ENCODE measurements at places on chromosomes 16 and 17. TPM values are rescaled to one million over a fixed set of nuclear protein-coding genes. Genes with fewer than 3 reads are reported as not detected.

EVI2A gene
- total RNA-seq: 30.4 TPM

PARN gene
- 55.6 TPM for total RNA-seq

DUS1L gene
- 232 TPM for total RNA-seq

ACSF2 gene
- total RNA-seq: 16.5 TPM

SMTNL2 gene
- total RNA-seq: not detected

UMOD gene
- total RNA-seq: not detected

HOXB4 gene
- total RNA-seq: 3.6 TPM

EPOP gene
- 54.9 TPM for total RNA-seq

PIK3R6 gene
- total RNA-seq: 4.5 TPM

KRT28 gene
- not detected for total RNA-seq

KRTAP3-1 gene
- total RNA-seq: not detected

MAP2K6 gene
- total RNA-seq: 1.4 TPM

CTRL gene
- total RNA-seq: 6.0 TPM

ITGAD gene
- total RNA-seq: not detected

VASN gene
- 0.16 TPM for total RNA-seq

FSCN2 gene
- total RNA-seq: 0.26 TPM

TPSG1 gene
- not detected for total RNA-seq

DHRS7C gene
- total RNA-seq: not detected

MIF4GD gene
- total RNA-seq: 48.7 TPM

ZNF469 gene
- 0.57 TPM for total RNA-seq

TP53TG3 gene
- not detected for total RNA-seq

RAP1GAP2 gene
- total RNA-seq: 1.5 TPM

CHST5 gene
- 0.09 TPM for total RNA-seq

CBX8 gene
- total RNA-seq: 9.4 TPM

Data from activated CD4-positive, alpha-beta T cell treated with anti-CD3 and anti-CD28 coated beads, Interleukin-2, amount 10 ng/mL, durations not matched to agents 24 days and 14 days (primary cell).